Caki2 (cell line): ENCODE measurements at places on chromosomes 7 and 10. TPM values are rescaled to one million over a fixed set of nuclear protein-coding genes. Genes with fewer than 3 reads are reported as not detected.

- DNase-seq = peak; percentile 48
Observed at GRCh38 chr10:43075612-43076003, 1.3 kb upstream of the RET start.

DNA sequence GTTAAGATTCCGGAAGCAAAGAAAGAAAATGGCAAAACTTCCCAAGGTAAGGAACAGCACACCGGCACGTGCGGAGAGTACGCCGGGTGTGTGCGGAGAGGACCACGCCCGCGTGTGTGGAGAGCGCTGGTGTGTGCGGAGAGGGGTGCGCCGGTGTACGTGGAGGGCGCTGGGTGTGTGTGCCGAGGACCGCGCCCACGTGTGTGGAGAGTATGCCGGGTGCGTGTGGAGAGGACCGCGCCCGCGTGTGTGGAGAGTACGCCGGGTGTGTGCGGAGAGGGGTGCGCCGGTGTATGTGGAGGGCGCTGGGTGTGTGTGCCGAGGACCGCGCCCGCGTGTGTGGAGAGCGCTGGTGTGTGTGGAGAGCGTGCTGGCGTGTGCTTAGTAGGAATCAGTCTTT is 48.6 kb upstream of the DPYSL4 start:
- DNase-seq = no peak

DNA sequence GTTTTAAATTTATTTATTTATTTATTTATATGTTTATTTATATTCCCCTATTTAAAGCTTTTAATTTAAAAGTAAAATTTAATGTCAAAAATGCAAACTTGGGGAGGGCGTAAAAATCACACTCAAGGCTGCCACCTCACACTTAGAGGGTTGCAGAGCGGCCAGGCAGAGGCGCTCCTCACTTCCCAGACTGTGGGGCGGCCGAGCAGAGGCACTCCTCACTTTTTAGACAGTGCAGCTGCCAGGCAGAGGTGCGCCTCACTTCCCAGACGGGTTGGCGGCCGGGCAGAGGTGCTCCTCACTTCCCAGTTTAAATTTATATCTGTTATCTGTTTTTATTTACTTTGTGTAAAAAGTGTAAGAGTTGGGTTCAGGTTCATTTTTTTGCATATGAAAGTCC is 10.0 kb upstream of the ZNF425 start:
- no peak for DNase-seq

GRCh38 chr10:15789793-15790525 is 70.2 kb upstream of the ITGA8 start:
- DNase-seq = no peak

GRCh38 chr7:23458044-23458443 is 12.2 kb downstream of the IGF2BP3 start:
- DNase-seq = no peak

DNA sequence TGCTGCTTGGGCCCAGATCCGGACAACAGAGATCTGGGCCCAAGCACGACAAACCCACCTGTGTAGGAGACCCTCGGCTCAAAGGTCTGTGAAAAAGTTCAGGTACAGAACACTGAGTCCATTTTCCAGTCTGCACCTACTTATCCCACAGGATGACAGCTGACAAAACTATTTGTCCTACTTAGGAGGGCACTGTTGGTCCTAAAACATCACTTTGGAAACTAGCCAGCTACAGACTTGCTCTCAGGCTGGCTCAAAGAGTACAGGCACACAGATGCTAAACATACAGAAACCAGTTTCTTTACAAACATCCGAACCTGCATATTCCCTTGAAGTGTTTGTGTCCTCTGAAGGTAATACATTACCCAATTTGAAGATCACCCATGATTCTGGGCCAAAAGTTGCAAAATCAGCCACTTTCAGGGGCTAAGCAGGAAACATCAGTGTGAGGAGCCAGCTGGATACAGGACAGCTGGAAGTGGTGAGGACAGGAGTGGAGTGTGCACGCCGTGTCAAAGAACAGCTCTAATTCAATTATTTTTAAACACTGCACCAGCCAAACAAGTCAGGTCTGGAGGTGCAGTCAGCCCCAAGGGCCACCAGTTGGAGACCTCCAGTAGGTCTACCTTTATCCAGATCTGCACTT is 88.5 kb downstream of the NOC3L start:
- DNase-seq = no peak

GRCh38 chr7:93678185-93678584 is 103.7 kb upstream of the CALCR start:
- DNase-seq = no peak

DNA sequence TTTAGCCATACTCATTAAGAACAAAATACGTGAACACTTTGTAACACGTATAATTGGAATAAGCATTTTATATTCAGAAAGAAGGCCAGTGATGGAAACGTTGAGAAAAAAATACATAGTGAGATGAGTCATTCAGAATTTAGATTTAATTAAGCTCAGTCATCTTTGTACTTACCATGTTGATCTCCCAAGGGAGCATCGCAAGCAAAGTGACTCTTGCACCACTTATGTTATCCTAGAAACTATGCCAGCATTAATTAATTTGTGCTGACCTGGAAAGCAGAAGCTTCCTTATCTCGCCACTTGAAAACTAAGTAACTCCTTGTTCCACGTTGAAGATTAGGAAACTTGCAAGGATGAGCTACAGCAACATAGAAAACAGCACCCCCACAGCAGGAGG is 9.7 kb upstream of the MPP7 start:
- no peak for DNase-seq

- DNase-seq = no peak
Observed at GRCh38 chr7:30731581-30731980, 20.4 kb upstream of the INMT start.

- no peak for DNase-seq
Observed at GRCh38 chr10:11440250-11441150, 170.9 kb downstream of the USP6NL start.

GRCh38 chr7:80918399-80918798 is 452 bp downstream of the SEMA3C start:
- DNase-seq = no peak

SH2B2 gene
- total RNA-seq = 7.0 and 16.5 TPM in 2 replicates
